B cell (primary cell): ENCODE measurements at places on chromosomes 13 and 19.
A peak's percentile ranks its signal among the peaks of the same experiment; 100 is the strongest.

- DNase-seq = no peak
Measured at GRCh38 chr13:113848431-113849260, 15.2 kb downstream of the GAS6 start.

DNA sequence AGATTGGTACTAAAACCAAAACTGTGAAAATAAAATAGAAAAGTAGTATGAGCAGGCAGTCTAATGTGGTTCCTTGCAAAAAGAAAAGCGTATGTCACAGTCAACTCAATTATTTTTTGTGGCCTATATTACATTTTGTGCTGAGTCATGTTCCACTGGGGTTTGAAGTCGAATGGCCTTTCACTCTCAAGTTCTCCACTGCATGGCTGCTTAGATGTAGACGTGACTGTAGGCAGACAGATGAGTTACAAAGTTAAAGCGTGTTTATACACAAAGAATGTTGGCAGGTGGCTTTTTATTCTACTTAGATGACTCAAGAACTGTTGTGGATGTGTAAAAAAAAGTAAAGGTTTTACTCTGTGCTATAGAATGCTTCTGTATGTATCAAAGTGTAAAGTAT lies 133.9 kb downstream of the SLITRK6 start:
- no peak for DNase-seq

DNA sequence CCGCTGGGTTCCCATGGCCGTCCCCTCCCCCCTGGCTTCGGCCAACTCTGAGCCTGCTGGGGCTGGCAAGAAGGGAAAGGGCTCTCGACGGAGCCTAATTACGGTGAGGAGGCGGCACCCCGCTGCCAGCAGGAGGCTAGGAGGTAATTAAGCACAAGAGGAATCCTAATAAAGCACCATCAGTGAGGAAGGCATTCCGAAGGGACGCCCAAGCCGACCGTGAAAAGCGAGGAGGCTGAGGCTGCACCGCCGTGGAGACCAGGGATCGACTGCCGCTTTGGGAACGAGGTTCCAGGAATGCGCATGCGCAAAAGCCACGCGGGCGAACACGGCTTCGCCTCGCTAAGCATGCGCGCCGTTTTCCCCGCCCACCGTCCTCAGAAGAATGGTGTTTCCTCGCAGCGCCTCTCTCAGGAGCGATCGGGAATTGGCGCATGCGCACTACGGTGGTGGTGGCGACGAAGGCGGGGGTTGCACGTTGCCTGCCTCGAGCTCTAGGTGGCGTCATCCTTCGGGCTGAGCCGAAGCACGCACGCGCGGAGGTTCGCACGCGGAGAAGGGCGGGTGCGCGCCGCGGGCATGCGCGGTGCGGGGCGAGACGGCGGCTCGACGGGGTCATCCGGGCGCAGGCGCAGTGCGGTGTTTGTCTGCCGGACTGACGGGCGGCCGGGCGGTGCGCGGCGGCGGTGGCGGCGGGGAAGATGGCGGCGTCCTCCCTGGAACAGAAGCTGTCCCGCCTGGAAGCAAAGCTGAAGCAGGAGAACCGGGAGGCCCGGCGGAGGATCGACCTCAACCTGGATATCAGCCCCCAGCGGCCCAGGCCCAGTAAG lies at the start of gene MAP2K7:
Gene MAP2K7, plus strand, starts transcription at position 634 of the 830 bp plus-strand sequence. Its CDS starts 68 bp downstream, at position 702.
- peak; percentile 100 for DNase-seq

DNA sequence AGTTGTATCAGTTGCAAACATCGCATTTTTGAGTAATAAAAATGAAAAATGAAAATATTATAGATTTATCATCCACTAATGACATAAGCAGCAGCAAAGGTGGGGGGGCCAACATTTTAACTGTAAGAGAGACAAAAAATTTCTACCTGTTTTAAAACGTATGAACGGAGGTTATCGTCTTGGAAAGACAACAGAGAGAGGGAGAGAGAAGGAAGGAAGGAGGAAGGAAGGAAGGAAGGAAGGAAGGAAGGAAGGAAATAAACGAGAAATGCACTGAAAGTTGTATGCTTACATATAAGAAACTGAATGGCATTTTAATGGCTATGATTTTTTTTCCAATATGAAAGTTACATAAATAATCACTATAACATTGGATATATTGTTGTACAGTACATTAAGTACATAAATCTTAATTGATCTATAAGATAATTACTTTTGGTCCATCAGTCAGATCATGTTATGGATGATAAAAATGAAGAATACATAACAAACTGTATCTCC lies 862.8 kb upstream of the SLITRK1 start:
- DNase-seq = no peak

DNA sequence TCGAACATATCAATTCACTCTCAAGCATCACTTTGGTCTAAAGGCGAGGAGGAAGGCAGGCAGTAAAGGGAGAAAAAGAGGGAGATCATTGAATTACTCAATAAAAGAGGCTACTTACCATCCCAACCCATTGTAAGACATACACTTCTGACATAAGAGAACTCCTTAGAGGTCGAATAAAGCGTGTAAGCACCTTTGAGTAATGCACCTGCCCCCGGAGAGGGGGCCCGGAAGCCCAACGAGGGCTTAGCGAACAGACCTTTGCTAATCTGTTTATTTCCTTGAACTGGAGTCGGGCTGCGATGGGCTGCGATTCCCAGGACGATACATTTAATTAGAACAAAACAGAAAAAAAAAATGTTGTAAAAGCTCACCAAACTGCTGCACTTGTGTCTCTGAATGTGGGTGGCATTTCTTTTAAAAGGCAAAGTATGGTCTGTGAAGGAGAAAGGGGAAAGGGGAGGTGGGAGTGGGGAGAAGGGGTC lies 3.0 kb downstream of the ZC3H4 start:
- peak; percentile 45 for DNase-seq

GRCh38 chr13:104085611-104086010 lies 1019.4 kb upstream of the SLC10A2 start:
- DNase-seq = no peak

DNA sequence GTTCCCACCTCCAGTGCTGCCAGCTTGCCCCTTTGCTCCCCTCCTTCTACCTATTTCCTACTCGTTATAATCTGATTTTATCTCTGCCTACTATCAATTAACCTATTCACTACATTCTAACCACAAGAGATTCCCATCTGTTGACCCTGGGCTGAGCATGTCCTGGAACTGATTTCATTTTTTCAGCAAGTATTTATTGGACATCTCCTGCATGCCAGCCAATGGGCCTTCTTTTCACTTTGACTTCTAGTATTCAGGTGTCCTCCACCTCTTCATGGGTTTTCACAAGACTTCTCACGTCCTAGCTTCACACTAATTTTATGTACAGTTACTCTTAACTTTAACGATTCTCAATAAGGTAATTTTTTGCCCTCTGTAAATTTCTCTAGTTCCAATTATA lies 282.7 kb upstream of the KLHL1 start:
- DNase-seq = no peak

DNA sequence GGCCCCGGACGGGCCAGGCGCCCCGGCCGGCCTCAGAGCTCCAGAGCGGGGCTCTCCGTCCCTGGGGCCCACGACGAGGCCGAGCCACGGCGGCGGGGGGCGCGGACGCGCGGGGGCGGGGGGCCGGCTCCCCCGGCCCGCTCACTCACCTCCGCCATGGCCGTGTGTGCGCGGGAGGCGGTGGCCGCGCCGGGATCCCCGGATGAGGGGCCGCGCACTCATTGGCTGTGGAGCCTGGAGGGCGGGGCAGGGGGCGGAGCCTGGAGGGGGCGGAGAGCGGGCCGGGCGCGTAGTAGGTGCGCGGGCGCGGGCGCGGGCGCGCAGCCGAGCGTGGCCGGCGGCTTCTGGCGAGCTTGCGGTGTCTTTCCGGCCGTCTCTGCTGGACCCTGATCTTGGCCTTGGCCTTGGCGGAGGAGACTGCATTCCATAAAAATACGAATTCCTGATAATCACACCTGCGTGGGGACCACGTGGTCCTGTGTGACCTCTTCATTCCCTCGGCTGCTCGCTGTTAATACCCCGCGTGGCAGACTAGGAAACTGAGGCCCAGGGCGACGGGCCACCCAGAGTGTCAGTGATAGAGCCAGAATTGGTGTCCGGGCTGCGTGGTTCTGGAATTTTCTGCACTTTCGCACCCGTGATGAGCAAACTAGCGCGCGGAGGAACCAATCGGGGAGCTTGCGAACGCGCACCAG lies at the start of gene MIER2:
Gene MIER2, minus strand, starts transcription at position 172 of the 695 bp plus-strand sequence. Its CDS starts 14 bp downstream, at position 158.
- peak; percentile 90 for DNase-seq

DNA sequence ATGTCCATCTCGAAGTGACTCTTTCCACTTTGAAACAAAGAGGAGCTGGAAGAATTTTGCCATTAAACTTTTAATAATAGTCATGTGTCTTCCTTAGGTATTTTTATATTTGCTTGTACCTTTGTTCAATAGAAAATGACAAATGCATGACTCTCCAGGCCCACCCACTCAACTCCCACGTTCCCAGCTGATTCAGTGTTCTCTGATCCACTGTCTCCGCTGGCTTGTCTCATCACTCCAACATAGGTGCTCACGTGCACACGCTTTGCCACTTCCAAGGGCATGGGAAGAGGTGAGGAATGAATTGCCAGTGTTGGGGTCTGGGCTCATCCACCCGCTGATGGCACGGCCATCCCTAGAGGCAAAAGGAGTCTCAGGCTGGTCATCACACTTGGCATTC lies 24.5 kb downstream of the RASL11A start:
- DNase-seq = no peak

DNA sequence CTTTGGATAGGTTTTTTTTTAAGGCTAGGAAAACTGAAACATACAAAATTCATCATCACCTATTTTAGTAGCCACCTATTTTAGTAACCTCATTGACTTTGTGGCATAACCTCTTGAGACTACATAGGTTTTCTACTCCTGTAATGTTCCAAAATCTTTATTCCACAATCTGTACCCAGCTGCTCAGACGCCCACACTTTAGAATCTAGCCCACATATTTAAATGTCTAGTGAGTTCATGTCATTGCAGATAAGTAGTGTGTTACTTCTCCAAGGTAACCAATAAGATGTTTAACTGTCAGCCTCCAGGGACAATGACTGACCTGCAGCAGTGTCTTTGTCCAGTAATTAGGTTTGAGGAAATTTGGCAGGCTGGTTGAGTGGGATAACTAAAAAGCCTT lies 330.2 kb downstream of the MZT1 start:
- DNase-seq = no peak

DNA sequence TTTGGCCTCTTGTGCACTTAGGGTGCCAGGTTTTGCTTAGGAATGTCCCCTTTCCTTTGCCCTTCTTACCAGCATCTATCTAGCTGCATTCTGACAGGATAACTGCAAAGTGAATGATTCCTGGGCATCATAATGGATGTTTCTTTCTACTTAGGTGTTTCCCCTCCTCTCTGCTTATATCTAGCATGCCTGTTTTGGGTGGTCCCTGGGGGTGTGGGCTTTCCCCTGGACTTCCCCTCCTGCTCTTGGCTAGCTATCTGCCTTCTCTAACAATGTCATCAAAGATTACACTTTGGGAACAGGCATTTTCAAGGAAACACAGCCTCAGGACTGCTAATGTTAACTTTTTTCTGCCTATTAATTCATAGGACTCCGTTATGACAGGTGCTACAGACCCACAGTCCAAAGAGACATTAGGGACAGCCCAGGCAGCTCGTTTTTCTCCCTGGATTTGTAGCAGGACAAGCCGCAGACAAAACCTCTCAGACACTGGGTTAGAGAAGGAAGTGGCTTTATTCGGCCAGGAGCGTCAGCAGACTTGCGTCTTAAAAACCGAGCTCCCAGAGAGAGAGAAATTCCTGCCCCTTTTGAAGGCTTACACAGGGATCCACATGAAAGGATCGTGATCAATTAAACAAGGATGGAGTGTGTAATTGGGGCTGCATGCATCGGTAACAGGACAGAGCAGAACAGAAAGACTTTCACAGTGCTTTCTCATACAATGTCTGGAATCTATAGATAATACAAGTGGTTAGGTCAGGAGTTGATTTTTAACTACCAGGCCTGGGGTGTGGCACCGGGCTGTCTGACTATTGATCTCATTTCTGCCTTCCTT lies 17.3 kb downstream of the ZNF700 start:
- DNase-seq = no peak

DNA sequence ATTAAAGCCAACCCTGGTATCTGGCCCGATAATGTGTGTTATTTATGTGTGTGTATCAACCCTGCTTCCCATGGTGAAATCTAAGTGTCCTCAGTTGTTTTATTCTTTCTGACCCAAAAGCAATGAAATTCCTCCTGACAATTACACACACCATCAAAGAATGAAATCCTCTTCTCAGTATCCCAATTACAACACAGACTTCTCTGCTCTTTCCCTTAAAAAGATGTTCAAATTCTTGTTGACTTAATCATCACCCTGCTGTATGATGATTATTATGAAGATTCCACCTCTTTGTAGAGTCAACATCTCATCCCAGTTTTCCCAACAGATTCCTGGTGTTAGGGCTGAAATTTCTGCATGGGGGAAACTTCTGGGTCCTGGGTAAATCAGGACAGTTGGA lies 8.9 kb upstream of the TRPC4 start:
- DNase-seq = no peak

GRCh38 chr19:12676384-12676792 lies 5.3 kb downstream of the DHPS start:
- DNase-seq = peak; percentile 84

DNA sequence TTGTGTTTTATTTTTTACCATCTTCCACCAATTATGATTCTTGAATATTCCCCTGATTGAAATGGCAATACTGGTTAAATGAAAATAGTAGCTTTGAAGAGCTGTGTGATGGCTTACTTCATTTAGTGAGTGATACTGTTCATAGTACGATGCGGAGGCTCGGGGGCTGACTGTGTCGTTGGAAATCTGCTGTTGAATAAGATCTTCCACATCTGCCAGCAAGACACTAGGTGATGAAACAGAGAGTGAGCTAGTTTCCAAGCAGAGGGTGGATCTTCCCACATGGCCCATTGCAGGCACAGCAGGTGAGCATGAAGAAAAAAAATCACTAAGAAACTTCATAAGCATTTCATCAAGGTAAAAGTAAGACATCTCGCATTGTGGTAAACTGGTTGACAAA lies 22.5 kb downstream of the CPB2 start:
- no peak for DNase-seq

- no peak for DNase-seq
Measured at GRCh38 chr19:31296741-31297390, 52.4 kb downstream of the TSHZ3 start.

DNA sequence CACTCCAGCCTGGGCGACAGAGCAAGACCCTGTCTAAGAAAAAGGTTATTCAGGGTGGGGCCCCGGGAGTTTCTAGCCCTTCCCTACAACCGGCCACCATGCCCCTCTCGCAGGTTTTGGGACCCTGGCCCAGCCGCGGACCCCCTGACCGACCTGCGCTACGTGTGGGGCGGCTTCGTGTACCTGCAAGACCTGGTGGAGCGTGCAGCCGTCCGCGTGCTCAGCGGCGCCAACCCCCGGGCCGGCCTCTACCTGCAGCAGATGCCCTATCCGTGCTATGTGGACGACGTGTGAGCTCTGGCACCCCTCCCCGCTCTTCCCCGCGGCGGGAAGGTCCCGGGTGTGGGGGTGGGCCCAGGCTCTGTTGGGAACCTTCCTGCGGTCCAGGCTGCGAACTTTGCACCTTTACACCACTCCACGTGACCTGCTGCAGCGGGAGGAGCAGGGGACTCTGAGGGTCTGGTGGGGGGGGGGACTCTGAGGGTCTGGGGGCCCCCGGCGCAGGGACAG lies 6.3 kb downstream of the ABCA7 start:
- no peak for DNase-seq
